HCT116 (cell line): ENCODE measurements at places on chromosomes 7 and 10.

- no peak for DNase-seq
These were observed 72.3 kb upstream of the YAE1 start for GRCh38 chr7:39493934-39494333.

DNA sequence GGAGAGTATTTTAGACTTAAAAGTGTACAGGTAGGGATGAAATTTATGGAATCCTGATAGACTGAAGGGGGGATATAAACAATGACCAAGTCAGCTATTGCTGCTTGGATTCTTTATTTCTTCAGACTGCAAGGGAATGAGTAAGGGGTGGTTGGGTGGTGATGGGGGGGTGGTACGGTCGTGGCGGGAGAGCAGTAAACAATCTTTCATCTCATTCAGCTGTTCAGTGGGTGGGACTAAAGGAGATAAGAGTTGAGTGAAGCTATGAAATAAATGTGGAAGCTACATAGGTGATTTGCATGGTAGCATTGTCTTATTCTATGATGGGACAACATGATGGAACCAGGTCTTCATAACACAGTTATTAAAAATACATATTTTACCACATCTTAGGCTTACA, 1.8 kb downstream of the SEPTIN7 start:
- DNase-seq: no peak

DNA sequence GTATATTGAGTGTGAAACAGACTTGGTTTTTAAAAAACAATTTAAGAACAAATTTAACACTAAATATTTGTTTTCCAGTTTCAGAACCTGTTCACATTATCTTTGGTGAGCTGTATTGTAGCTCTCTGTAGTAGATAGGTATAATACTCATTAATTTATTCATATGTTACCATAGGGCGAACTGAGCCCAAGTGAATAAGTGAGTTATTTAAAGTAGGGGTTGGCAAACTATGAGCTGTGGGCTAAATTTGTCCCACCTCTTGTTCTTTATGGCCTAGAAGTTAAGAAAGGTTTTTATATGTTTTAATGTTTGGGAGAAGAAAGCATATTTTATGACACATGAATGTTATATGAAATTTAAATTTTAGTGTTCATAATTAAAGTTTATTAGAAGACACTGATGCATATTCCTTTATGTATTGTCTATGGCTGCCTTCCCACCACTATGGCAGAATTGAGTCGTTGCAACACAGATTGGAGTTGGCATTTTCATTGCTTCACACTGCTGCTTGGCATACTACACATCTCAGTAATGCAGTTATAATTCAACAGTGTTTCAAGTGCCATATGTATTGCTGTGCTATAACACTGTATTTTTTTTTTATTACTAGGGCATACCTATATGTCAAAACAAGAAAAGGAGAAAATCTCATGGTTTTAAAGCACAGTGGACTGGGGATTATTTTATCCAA, 146.5 kb downstream of the ADK start:
- DNase-seq: no peak

DNA sequence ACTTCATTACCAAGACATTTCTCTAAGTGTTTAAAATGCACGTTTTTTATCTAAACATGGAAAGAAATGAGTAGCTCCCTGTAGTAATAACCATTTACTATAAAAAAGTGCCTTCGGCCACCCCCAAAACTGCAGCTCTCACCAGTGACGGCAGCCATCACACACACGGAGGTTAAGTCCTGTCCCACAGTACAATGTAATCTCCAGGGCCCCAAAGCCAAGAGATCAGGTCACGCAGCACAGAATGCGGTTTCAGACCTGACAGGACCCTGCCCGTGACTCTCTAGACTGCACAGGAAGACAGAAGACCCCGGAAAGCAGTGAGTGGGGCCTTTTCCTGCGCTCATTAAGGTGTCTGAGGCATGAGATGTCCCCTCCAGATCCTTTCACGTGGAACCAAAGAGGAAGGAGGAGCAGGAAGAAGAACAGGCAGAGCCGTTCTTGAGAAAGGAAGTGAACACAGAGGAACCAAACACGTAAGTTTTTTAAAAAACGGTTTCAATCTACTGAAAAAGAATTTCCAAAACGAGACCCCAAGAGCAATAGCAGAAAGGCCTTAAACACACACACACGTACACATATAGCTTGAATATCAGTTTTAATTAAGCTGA, 125.7 kb downstream of the ZMYND11 start:
- DNase-seq: no peak

DNA sequence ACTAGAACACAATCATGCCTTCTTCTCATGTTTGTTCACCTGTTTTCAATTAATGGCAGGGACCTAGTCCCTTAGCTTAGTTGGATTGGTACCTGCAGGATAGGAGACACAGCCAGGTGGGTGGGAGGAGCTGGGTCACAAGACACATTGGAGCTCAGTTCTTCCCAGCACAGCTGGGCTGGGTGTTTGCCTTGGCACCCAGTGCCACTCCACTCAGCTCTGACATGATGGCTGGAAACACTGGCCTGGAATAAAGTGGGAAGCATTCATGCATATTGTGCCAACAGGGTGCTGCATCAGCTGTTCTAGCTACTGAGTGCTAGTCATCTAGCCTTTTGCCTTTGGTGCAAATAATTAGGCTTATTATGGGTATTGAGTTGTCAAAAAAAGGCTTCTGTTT, 226.1 kb downstream of the PTEN start:
- no peak for DNase-seq

DNA sequence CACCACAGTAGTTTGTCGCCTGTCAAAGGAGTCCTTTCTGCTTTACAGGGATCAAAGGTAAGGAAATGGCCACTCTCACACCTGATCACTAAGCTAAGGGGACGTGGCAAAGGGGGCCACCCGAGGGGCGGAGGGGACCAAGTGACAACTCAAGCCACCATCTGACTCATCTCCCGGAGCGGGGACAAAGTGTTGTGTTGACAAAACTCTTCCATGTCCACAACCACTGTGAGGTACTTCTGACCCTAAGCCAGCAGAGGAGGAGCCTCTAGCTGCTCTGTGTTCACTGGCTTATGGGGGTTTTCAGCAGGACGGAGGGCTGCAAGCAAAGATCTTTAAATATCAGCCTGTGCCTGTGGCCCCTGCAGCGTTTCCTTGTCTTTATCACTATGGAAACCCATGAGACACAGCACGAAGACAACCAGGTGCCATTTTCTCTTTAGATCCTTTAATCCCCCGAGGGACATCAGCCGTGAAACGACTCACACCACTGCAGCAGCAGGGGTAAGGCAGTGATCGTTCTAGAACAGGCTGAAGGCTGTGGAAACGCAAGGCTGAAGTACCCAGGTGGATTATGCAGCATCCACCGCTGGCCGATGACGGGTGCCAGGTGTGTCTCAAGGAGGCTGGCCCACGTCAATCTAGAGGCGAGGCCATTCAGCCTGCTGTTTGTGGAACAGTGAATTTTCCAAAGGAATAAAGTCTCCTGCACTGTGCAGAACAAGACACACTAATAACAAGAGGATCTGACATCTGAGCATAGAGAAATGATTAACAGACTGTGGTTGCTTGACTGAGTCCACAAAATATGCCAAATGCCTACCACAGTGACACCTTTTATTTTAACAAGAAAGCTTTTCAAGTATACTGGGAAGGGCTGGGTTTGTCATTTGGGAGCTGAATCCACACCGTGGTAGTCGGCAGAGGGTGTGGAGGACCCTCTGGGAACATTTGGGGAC, 26.6 kb upstream of the DDC start:
- no peak for DNase-seq

- DNase-seq: peak; percentile 79
These were observed 1.3 kb downstream of the VSIR start for GRCh38 chr10:71771821-71772617.

GRCh38 chr7:121932768-121933167, 59.8 kb downstream of the PTPRZ1 start:
- no peak for DNase-seq

GRCh38 chr10:62230344-62231121, 38.1 kb downstream of the RTKN2 start:
- no peak for DNase-seq

DNA sequence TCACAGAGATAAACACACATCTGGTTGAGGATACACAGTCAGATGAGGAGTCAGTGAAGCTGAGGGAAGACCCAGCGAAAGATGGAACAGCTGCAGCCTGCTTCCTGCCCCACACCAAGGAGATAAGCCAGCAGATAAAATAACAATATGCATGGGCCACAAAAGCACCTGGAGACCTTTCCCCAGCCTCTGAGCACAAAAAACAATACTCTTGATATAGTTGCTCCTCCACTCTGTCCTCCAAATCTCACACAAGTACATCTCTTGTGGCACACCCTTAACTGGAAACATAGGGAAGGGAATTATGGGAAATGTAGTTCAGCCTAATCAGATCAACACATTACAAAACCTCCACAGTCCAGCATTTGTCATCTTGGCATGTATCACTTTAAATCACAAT, 9.7 kb upstream of the FHIP2A start:
- no peak for DNase-seq

DNA sequence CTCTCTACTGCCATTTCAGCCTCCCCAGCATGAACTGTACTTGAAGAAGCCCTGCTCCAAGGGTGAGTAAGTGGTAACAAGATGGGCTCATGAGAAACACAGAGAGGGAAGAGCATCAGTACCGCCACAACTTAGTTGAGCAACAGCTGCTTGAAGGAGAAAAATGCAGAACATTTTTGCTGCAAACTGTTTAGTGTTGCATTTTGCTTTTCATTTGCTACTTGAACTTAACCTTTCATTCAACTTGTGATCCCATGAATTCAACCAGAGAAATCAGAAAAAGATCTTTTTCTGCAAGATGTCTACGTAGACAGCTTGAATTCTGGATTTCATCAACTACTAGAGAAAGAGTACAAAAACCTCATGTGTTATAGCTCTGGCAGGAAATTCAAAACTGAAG, 40.7 kb downstream of the ANK3 start:
- DNase-seq: no peak

- DNase-seq: no peak
These were observed 53.9 kb upstream of the IL6 start for GRCh38 chr7:22672846-22673680.

- no peak for DNase-seq
These were observed 265.9 kb downstream of the ZEB1 start for GRCh38 chr10:31584876-31585275.

DNA sequence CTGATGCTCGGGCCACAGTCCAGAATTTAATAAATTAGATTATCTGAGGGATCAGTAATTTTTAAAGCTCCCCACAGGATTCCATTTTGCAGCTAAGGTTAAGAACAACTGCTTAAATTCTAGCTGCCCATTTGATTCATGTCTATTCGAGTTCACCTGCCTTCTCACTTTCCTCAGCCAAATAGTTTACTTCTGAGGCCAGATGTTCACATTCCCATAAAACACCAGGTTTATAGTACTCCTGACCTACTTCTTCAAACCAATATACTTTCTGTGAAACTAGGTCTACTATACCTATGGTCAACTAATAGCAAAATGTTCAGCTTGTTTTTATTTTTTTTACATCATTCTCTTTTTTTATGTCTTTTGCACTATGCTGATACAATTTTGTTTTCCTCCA, 86.3 kb downstream of the GPR158 start:
- DNase-seq: no peak

DNA sequence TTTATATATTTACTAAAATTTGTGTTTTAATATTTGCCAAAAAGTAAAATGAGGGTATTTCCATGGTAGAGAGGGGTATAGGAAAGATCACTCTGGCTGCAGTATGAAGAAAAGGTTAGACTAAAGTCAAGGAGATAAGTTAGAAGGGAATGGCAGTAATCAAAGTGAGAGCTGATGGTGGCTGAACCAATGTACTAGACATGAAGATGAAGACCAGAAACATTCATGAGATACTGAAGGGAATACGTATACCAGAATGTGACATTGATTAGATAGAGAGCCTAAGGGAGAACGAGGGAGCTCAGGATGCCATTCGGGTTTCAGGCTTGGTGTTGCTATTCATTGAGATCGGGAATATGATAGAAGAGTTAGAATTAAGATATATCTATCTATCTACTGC, 7.8 kb downstream of the ZNF713 start:
- DNase-seq: no peak

GRCh38 chr10:79045566-79046175, 23.1 kb upstream of the ZMIZ1 start:
- no peak for DNase-seq

- no peak for DNase-seq
These were observed 313.4 kb downstream of the CXCL12 start for GRCh38 chr10:44071479-44071878.

DNA sequence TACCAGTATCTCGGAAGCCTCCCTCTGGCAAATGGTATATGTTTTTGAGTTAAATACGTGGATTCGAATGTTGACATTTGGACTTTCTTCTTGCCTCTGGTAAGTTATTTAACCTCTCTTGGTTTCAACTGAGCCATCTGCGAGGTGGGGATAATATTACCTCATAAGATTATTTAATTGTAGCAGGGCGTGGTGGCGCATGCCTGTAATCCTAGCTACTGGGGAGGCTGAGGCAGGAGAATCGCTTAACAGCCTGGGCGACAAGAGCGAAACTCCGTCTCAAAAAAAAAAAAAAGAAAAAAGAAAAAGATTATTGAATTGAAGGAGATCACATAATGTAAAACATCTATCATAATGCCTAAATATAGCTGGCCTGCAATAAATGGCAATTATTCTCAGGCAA, 396 bp upstream of the TAF5 start:
- no peak for DNase-seq

DNA sequence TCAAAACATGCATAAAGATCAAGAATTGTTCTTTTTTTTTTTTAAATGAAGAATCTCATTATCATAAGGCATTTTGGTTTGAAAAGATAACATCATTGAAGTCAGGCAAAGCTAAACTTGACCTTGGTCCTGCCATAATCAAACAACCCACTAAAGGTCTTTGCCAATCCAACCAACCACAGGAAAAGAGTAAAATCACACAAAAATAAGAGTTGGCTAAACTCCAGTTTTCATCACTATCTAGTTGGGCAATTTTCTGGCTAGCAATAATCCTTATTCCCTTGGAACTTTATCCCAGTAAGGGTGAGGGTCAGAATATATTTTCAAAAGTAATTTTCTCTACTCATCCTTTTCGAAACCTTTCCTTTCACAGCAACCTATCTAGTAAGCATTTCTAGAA, 62.4 kb downstream of the HIBADH start:
- no peak for DNase-seq

DNA sequence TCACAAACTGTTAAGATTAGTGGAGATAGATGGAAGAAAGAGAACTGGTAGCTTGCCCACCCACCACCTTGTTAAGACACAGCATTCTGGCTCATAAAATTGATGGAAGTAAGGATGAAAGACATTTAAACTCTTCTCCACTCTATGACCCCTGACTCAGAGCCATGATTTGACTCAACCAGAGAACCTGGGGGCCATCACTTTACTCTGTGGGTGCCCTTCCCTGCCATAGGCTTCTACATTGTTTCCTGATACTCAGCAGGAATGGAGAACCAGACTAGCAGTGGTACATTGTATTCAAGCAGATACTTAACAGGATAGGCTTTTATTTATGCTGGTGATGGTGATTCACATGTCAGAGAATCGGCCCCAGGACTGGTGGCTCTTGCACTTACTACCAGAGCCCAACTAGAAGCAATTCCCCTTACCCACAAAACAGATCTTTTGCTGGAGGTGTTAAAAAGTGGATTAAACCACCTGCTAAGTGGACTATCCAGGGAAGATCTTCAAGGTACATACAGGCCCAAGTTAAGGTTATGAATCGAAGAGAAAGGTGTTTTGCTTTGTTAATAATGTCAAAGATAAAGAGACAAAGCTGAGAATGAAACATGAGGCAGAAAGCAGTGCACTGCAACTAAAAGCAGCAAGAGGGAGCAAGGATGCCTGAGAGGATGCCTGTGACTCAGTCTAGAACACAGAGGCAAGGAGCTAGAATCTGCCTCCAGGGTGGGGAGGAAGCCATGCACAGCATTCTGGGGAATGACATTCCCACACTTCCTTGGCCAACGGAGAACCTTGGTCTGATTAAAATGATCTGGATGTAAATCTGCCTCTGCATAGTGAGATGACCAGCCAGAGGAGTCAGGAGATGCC, 36.0 kb upstream of the GLI3 start:
- no peak for DNase-seq
